Gastroesophageal sphincter (tissue), 4 donors: ENCODE measurements at places on chromosomes 1 and 21. TPM values are rescaled to one million over a fixed set of nuclear protein-coding genes. Genes with fewer than 3 reads are reported as not detected.

NBPF4 gene
- not detected for total RNA-seq

GRCh38 chr1:45272913-45273371 is 53.8 kb upstream of the HPDL start:
- ATAC-seq = no peak

CASZ1 gene
- 29.7 TPM for total RNA-seq

DNA sequence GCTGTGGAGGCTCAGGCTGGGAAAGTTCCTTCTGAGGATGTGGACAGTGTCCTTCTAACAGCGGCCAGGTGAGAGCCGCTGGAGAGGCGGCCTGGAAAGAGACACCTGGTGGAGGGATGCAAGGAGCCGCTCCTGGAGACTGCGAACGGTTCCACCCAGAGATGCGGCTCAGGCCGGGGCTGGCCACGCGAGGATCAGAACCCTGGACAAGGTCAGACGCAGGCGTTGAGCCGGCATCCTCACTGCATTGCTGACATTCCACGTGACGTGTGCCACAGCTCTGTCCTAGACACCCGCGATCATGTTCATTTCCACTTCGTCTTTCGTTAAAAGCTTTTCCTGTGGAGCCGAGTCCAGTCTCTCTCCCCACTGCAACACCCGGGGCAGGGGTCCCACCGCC is 28.8 kb downstream of the CFAP74 start:
- no peak for ATAC-seq

DNA sequence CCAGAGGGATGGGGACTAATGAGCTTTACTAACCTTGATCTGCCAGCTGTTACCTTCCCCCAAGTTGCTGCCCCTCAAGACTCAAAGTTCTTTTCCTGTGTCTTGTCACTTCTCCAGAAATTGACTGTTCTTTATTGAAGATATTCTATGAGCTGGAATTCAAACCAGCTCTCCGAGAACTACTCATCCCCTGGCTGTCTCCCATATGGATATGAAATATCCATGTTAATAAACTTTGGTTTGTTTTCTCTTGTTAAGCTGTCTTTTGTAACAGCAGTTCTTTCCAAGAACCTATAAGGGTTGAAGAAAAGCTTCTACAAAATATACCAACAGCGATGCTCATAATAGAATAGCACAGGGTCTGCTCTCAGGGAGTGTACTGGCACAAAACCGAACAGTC is 77.0 kb downstream of the CAMK2N1 start:
- ATAC-seq = no peak
